HT-29 (cell line): ENCODE measurements at places on chromosomes 5 and 9.

- no peak for DNase-seq
Observed at GRCh38 chr9:78777747-78778146, 480.8 kb downstream of the PSAT1 start.

GRCh38 chr5:143898381-143898780 is 86.4 kb downstream of the HMHB1 start:
- no peak for DNase-seq

- DNase-seq, result no peak
Observed at GRCh38 chr5:113188436-113188835, 211.8 kb downstream of the DCP2 start.

GRCh38 chr5:9166202-9167112 is 379.4 kb downstream of the SEMA5A start:
- no peak for DNase-seq

DNA sequence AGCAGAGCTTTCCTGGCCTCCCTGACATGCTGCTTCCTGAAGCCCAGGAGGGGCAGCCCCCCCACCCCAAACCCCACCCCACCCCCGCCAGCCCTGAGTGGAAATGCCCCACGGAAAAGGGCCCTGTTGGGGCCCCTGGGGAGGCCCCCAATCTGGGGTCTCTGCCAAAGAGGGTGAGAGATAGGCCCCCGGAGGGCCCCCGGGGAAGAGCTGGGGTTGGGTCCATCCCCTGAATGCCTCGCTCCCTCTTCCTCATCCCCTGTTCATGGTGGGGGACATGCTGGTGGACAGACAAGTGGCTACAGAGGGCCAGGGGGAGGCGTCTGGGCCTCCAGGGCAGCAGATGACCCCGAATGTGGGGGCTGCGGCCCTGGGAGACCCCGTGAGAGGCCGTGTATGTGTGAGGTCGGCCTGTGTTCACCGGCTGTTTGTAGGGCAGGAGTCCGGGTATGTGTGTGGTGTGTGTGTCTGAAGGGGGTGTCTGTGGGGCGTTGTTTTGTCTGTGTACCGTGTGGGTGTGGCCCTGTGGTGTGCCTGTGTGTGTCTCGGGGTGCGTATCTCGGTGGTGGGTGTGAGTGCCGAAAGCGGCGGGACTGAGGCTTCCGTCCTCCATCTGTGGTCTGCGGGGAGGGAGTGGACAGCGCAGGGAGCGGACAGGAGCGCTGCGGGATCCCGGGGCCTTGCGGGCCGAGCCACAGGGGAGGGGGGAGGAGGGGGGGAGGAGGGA is 11.3 kb downstream of the C9orf50 start:
- peak; percentile 62 for DNase-seq
